ENCODE measurements at places on chromosomes 7 and 10.

DNA sequence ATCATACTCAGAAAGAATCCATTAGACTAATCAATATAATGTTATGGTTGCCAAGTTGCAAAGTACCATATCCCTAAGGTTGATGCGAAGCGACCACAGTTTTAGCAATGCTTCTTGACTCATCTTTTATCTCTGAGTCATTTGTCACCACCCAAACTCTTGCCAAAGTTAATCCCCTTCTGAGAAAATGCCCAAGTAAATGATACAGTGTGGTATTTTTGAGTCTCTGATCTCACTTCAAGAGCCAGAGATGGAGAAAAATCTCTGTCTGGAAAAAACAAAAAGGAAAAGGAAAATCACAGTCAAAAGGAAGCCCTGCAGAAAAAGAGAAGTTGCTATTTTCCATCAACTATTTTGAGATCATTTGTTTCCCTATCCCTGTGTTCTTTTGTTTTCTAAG, 26.7 kb upstream of the OTUD1 start:
- no peak for DNase-seq

GRCh38 chr7:133836666-133837065, 290.5 kb upstream of the LRGUK start:
- no peak for DNase-seq

GRCh38 chr10:75508239-75508813, 76.9 kb downstream of the LRMDA start:
- DNase-seq, result no peak

DNA sequence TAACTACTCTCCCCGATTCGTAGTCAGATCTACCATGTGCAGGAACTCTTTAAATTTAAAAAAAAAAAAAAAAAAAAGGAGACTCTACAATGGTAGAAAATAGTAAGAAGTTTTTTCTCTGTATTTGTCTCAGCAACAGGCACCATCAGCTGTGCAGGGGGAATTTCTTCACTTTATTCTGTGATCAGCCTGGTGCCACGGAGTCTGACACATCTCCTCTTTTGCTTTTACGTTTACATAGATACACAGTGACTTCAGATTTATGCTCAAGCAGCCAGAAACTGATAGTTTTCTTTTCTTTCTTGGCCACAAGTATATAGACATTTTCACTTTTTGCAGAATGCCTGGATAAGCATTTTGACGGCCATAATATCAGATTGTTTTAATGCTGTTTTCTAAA, 190.6 kb upstream of the AKR1E2 start:
- no peak for DNase-seq

DNA sequence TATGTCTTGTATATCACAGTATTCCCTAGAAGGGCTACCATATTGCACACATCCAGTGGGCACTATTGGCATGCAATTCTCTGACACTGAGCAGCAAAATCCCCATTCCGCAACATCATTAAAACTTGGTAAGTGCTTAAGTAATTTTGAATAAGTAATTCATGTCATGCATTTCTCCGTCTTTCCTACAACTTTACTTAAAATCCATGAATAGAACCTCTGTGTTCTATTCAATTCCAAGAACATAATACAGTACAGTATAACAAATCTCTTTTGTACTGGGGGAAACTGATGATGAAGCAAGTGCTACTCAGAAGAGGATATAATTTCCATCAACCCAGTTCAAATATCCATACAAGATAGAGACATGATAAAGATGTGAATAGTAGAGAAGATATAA, 80.9 kb upstream of the SEMA3C start:
- no peak for DNase-seq

GRCh38 chr10:84201244-84201606, 6.9 kb downstream of the CDHR1 start:
- DNase-seq, result no peak

DNA sequence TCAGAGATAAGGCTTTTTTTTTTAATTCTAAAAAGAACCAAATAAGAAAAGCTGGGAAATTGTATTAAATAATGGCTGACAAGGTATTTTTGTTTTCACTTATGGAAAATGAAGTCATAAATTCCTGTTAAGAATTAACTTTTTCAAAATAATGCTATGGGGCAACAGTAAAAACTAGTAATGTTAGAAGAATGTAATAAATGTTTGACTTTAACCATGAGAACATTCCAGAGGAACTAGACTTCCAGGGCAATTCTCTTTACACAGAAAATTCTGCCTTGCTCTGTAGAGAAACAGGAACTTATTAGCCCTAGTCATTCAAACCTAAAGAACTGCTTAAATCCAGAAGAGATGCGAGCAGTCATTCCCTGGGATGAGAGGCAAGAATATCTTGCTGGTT, 571.1 kb downstream of the IPMK start:
- no peak for DNase-seq

GRCh38 chr10:78579995-78580394, 488.8 kb upstream of the ZMIZ1 start:
- peak; percentile 82 for DNase-seq

DNA sequence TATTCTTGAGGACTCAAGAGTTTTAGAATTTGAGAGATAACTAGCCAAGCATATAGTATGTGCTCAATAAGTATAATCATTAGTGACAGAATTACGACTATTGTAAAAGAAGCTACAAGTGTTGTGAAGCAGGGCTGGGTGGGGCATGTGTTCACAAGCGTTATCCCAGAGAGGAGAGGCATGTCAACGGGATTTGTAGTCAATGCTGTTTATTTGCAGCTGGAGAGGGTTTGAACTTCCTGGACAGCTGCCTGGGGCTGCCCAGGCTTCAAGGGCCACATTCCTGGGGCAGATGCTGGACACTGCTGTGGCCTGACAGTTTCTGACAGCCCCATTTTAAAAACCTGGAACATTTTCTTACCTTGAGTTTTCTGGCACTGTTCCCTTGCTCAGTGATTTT, 36.9 kb upstream of the CDHR3 start:
- no peak for DNase-seq

DNA sequence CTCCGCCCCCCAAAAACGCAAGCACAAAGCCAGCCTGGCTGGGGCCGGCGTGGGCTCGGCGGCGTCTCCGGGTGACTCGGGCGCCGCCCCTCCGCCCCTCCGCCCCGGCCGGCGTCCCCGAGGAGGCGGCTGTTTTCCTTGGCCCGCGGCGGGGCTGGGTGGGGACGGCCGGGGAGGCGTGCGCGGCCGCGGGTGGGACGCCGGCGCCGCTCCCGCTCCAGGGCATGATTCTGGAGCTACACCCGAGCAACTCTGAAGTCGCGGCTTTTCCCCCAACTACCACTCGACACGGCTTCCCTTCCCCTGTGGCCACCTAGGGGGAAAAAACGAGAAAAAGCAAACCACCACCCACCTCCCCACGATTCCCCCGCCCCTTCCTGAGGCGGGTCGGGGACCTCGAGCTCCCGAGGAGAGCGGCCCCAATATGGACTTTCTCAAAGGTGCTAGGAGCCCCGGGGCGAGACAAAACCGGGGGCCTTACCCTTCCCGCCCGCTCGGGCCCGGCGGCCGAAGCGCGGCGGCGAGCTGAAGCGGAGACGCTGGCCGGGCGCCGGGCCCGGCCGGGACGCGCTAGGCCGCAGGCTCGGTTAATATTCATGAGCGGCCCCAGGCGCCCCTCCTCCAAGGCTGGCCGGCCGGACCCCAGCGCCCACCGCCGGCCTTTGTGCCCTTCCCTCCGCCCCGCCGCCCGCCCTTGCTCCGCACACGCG, 856 bp downstream of the ARHGAP21 start:
- DNase-seq, result no peak

DNA sequence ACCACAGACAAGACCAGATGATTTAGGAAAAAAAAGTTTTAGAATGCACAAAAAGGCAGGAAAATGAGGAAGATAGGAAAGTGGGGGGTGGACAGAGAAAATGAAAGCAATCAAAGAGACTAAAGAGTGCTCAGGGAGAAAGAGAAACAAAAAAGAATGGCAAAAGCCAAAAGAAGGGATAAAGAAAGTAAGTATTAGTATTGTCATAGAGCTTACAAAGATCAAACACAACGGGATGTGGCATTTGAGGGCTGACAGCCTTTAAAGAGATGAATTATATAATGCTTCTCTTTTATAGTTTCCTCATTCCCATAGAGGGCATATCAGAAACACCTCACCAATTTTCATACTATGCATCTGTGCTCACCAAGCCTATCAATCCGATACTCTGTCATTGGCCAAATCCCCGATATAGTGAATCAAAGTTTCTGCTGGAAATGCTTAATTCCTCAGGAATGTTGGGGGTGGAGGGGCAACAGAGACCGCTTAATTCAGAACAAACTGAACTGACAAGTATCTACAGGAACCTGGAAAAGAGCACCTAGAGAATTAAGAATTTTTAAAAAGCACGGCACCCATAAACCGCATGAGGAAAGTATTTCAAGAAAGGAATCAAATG, 2.7 kb downstream of the COG5 start:
- DNase-seq, result no peak

- no peak for DNase-seq
Observed at GRCh38 chr7:1236132-1236661, 3.5 kb downstream of the UNCX start.

DNA sequence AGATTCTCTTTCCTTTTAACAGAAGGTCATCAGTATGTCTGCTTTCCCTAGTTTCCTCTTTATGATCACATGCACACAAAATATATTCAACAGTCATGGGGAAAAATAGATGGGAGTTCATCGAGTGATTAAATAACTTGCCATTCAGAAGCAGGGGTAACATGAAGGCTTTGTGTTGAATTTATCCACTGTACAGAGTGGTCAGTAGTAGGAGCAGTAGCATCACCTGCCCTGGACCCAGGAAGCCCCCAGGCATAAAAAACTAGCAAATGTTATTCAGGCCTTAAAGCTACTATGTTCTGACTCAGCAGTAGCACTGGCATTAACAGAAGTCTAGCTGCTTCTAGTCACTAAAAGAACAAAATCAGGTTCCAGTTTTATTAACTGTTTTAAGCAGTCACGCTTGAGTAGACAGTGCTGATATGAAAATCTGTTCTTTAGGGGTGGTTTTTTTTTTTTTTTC, 31.4 kb upstream of the FAM133B start:
- no peak for DNase-seq

GRCh38 chr10:61153771-61154170, 209.8 kb upstream of the RHOBTB1 start:
- no peak for DNase-seq

- no peak for DNase-seq
Observed at GRCh38 chr7:115052706-115053105, 130.8 kb downstream of the MDFIC start.

DNA sequence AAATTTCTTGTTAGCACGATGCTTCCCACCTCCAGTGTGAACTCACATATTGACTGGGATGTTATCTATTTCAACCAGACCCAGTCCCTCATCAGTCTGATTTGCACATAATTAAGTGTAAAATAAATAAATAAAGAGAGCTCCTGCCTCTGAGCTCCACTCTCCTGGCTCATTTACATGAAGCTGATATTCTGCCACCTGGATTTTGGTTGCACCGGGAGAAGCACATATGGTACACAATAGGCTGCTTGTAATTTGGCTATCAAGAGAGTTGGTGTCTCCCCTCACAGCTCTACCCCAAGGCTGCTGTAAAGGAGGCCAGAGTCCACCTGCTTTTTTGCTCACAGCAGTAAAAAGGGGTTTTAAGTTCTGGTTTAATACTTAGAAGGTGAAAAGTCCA, 610.5 kb downstream of the KCNMA1 start:
- no peak for DNase-seq

GRCh38 chr10:100996678-100997359, 2.8 kb upstream of the LZTS2 start:
- no peak for DNase-seq

GRCh38 chr7:50706469-50706937, 76.2 kb downstream of the GRB10 start:
- DNase-seq, result no peak

- DNase-seq, result no peak
Observed at GRCh38 chr10:1712314-1712713, 25.0 kb downstream of the ADARB2 start.

DNA sequence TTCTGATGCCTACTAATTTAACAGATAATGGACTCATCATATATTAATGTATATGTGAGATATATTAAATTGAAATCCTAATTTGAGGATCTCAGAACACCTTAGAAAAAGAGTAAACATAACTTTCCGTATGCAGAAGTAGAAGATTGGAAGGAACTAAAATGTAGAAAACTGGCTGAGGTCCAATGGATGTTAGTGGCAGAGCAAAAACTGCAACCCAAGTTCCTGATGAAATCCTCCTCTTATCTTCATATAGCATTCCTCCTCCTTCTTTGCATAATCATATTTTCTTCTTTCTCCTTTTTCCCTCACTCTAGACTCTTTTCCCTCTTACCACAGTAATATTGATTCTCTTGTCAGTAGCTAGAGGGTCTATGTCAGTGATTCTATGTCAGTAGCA, 6.0 kb downstream of the INA start:
- DNase-seq, result no peak

DNA sequence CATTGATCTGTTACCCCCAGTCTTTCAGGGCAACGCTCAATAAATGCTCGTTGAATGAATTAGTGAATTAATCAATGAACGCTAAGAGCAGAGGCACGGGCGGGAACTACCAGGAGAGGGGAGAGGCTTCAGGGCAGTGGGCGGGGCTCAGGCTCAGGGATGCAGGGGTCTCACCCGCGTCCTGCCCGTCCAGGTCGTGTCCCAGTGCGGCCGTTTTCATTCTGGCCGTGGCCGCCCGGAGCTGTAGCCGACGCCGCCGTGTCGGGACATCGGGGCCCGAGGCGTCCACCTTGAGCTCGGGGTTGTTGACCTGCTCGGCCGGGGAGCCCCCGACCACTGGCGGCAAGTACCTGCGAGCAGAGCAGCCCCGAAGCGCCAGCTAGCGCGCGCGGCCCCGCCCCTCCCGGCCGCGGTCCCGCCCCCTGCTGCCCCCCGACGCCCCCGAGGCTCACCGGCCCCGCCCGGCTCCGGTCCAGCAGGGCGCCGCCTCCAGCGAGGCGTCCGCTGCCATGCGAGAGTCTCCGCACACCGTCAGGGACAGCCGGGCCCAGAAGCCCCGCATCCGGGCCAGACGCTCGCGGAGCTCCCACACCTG, 2.8 kb upstream of the GAL3ST4 start:
- no peak for DNase-seq

DNA sequence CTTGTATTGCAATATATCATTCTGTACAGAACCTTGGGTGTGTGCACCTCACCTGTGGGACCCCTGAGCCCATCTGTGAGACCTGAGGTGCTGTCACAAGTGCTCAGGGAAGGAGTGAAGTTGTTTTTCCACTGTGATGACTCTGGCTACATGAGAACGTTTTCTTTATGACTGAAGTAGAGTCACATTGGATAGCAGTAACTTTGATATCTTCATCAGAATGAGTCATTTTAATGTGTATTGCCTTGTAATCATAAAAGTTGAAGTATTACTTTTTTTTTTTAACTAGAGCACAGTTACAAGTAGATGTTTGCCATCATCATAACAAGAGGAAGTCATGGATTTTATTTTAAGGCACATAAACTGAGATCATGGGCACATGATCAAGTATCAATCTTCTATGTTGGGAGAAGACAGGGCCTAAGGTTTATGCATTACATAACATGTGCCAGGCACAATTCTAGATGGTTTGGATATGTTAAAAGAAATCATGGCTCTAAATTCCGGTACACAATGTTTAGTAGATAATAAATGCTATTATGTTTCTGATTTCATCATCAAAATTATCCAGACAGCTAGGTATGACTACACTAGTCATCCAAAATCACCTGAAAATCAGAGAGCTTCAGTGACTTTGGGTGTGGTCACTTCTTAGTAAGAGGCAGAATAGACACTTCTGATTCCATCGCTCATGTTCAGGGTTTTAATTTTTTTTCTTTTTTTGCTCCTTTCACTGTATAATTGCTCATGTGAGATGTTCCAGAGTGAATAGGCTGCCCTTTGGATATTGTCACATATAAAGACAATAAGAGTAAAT, 82.7 kb upstream of the KLF6 start:
- no peak for DNase-seq

GRCh38 chr10:21176934-21177480, 279.9 kb upstream of the NEBL start:
- DNase-seq, result no peak

GRCh38 chr10:43867667-43868565, 219.2 kb upstream of the ZNF32 start:
- no peak for DNase-seq
